ENCODE measurements at places on chromosomes 12 and 14.
A peak's percentile ranks its signal among the peaks of the same experiment; 100 is the strongest.

- no peak for DNase-seq
These were observed 195.9 kb upstream of the PARP11 start for GRCh38 chr12:4068981-4069669.

DNA sequence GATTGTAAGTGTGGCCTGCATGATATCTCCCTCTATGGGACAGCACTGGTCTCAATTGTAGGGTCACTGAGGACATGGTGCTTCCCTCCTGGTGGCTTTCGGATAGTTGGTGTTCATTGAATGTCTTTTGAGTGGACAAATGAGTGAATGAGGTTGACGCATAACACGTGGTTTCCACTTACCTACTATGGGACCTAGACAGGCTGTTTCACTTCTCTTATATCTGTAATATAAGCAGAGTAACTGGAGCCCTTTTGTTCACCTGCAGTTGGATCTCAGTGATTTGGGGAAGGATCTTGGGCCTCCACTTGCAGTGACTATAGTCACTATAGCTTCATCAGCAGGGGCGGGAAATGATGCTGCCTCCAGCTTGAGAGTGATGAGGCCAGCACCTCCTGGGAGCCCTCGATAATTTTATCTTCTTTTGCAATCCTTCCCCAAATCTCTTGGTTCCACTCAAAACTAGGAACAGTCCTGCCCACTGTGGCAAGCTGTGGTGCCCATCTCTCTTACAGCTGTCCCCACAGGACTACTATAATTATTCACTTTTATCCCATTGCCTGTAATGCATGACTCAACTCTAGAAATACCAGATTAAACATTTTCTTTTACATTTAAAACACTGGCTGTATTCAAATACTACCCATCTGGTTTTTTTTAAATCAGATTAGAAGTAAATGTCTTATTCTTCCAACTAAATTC lies 242.9 kb downstream of the CHST11 start:
- no peak for DNase-seq

DNA sequence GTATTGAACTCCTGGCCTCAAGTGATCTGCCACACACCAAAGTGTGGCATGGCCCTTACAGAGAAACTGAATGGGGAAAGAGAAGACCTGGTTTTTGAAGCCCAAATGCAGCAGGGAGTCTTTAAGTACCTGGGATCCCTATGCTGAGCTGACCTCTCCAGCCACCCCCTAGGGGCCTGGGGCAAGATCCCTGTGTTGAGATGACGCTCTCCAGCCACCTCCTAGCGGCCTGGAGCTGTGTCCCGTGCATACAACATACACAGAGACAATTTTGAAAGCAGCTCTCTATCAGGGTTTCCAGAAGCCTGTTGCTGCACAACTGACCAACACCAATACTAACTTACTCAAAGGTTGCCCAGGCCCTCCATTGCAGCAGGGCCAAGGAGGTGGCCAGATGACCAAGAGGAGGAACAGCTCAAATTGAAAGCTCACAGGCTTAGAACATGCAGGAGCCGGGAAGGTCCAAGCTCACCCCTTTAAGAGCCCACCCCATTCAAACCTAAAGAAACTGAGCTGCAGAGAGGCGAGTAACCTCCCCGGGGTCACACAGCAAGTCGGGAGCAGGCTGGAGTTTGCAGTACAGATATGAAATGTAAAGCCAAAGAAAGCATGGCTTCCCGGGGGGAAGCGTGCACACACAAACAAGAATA lies 31.5 kb downstream of the TTC7B start:
- no peak for DNase-seq

GRCh38 chr14:74952697-74953484 lies 2.5 kb downstream of the PGF start:
- DNase-seq: no peak

DNA sequence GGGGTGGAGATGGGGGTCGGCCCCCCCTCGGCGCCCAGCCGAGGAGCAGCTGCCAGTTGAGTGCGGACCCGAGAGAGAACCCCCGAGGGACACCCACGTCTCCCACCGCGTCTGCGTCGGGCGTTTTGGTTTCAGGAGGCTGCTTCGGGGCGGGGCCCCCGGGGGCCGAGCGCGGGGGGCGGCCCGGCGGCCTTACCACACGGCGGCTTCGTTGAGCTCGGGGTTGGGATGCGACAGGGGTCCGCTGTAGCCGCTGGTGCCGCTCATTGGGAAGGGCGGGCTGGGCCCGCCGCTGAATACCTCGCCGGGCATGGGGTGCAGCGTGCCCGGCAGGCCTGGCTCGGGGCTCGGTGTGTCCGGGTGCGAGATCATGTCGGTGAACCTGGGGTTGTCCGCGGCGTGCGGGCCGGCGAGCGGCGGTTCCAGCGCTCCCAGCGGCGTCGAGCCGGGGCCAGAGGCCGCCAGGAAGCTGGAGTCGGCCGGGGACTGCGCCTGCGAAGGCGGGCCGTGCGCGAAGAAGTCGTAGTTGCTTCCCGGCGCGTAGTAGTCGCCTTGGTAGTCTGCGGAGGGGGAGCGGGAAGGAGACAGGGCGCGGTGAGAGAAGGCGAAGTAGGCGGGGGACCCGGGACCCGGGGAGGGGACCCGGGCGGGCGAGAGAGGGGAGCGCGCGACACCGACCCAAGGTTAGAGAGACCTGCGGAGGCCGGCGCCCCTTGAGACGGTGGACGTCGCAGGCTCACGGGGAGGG lies 8.5 kb downstream of the LHX5 start:
- peak; percentile 24 for DNase-seq

- DNase-seq: no peak
These were observed 59.4 kb downstream of the EML1 start for GRCh38 chr14:99852578-99852977.

DNA sequence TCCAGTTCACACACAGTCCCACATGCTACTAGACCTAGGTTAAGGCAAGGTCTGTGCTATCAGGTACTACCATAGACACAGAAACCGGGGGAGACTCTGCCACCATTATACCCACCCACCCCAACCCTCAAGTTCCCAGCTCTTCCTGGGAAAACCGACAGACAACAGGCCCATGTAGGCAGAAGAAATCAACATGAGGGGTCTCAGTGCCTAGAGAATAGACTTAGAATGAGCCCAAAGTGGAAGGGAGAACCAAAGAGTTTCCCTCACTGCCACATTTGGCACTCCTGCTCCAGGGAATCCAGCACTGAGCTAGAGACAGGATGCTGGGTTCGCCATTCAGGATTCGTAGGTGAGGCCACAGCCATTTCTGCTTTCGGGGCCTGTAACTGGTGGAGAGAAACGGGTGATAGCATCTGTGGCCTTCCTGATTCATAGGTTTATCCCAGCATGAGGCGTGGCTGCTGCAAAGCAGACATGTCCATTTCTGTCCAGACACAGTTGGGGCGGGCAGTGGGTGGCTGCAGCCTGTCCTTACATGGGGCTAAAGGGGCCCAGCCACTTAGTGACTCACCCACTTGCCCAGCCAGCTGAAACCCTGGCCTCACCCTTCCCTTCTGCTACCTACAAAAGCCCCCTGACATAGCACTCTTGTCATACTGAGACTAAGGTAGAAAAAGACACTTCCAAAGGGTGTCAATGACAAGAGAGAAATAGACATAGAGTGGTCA lies 69.4 kb downstream of the IRF2BPL start:
- peak; percentile 98 for DNase-seq

DNA sequence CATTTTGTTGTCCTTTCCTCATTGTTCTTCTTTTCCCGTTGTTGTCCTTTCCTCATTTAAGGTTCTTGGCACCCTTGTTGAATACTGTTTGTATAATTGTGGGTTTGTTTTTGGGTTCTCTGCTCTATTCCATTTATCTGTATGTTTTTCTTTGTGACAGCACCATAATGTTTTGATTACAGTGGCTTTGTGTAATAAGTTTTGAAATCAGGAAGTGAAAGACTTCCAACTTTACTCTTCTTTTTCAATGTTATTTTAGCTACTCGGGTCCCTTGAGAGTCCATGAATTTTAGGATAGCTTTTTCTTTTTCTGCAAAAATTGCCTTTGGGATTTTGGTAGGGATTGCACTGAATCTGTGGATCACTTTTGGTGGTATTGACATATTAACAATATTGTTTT lies 28.1 kb downstream of the ETNK1 start:
- no peak for DNase-seq

- DNase-seq: no peak
These were observed 24.6 kb upstream of the PPP1R12A start for GRCh38 chr12:79959484-79959883.

DNA sequence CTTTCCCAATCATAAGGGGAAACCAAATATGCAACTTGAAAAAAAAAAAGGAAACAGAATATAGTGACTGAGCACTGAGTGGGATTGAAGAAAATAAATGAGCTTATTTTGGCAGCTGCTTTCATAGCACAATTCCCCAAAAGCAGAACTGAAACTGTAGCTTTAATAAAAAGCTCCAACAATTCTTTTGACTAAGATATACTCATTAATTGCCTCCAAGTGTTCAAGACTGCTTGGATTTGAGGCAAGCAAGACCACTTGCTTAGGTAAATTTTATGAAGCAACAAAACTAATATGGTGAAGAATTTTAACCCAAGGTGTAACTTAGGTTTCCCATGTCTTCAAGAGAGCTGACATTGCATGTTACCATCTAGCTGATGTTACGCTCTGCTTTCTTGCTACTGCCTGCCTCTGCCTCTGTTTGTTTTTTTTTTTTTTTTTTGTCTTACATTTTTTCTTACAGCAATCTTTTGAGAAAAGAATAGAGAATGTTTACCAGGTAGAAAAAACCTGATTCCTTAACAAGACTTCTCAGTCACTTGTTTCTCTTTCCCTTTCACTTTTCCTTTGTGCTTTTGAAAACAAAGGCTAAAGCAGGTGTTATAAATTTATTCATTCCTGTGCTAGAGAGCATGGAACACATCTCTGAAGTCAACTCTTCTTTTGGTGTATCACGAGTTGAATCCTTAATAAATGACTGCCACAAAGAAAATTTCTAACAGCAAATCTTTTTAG lies 134.4 kb downstream of the BCAT1 start:
- peak; percentile 36 for DNase-seq

DNA sequence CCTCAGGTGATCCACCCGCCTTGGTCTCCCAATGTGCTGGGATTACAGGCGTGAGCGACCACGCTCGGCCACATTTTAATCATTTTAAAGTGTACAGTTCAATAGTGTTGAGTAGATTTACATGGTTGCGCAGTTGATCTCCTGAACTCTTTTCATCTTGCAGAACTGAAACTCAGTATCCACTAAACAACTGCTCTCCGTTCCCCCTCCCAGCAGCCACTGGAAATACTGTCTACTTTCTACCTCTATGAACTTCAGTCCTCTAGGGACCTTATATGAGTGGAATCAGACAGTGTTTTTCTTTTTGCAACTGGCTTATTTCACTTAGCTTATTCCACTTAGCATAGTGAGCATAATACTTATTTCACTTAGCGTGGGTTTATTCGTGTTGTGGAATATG lies 53.7 kb downstream of the KCTD10 start:
- no peak for DNase-seq

DNA sequence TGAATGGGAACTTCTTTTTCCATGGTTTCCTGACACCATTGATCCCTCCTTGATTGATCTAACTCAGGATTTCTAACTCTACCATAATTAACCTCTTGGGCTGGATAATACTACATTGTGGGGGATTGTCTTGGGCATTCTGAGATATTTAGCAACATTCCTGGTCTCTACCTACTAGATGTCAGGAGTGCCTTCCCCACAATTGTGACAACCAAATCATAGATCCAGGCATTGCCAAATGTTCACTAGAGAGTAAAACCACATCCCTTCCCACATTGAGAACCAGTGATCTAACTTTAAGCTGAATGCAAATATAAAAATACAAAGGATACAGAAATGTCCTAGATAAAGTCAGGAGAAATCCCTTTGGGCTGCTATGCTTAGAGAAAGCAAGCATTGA lies 36.9 kb upstream of the CCDC198 start:
- peak; percentile 64 for DNase-seq

DNA sequence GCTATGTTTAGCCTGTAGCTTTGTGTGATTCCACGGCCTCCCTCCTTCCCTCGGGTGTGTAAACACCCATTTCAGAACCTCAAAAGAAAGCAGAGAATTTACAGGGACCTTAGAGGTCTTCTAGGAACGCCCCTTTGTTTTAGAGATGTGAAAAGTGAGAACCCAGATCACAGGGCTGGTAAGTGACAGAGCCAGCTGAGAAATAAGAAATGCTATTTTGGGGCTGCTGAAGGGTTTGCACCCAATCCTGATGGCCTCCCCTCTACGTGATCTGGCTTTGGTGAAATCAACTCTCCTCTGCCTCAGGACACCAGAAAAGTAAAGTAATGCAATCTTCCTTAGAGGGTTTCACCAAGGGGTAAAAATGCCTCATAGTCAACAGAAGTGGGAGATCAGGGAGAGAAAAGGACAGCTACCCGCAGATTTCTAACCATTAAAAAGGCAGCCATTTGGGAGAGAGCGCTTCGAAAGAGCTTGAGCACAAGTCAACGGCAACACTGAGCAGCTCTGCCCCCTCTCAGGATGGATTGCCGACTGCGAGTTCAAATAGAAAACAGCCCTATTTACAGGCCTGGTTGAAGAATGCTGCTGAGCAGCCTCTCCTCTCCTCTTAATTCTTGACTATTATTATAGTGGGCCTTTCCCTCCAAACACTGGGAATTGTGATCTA lies 78.5 kb upstream of the RASSF3 start:
- DNase-seq: no peak

GRCh38 chr14:91144425-91145145 lies 30.7 kb downstream of the DGLUCY start:
- peak; percentile 73 for DNase-seq

GRCh38 chr14:92368001-92368400 lies 45.0 kb downstream of the SLC24A4 start:
- DNase-seq: no peak

- DNase-seq: no peak
These were observed 202.8 kb downstream of the BCAT1 start for GRCh38 chr12:24746006-24746671.

DNA sequence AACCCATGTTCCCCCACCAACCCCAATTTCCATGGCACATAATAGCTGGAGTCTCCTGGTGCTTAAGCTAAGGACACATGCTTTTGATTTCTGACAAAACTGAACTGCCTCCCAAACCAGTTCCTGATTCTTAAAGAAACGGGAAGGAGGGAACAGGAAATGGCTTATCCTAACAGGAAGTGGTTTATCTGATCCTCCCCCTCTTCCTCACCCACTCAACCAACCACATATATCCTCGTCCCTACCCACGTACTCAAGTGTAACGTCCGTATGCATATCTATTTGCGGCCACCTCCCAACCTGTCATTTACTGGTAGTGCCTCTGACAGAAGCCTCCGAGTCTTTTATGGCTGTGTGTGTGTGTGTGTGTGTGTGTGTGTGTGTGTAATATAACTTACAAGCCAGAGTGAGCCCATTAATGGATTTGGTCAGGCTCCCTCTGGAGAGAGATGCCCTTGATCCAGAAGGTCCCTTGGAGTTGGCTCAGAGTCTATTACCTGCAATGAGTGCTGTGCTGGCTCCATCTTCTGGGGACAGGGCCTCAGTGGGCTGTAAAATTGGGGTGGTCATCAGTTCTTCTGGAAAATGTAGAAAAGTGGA lies 7.7 kb downstream of the DAZAP2 start:
- peak; percentile 61 for DNase-seq

GRCh38 chr12:66065641-66066136 lies 64.9 kb downstream of the LLPH start:
- DNase-seq: no peak

GRCh38 chr12:2075508-2076195 lies 22.9 kb downstream of the CACNA1C start:
- no peak for DNase-seq

Measured in kidney tubule cell (primary cell).